CD4-positive, alpha-beta T cell treated with Interleukin-17A for 4 hours (primary cell): ENCODE measurements at places on chromosomes 5 and 9.

DNA sequence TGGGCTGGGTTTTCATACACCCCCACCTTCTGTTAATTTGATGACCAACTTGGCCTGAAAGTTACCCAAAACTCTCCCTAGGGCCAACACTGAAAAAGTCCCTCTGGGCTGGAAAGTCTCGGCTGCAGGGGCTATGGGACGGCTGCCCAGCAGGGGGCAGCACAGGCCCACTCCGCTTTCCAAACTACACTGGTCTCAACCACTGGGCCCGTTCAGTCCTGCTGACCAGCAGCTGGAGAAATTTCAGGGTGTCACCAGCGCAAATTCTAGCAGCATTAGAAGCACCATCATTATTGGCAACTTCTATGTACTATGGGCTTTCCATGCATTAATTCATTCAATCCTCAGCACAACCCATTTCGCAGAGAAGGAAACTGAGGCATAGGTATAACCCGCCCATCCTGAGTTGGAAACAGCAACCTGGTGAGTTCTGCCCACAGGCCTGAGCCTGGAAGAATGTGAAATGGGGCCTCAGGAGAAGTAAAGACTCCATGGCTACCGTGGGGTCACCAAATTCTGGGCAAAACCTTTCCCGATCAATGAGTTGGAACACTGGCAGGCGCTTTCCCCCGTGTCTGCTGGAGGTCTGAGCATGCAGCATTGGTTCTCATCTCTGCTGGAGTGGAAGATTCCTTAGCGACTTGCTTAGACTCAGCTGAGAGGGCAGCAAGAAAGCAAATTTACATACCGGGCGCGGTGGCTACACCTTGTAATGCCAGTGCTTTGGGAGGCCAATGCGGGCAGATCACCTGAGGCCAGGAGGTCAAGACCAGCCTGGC, 9.7 kb downstream of the ORM2 start:
- peak; percentile 73 for DNase-seq

- no peak for DNase-seq
Measured at GRCh38 chr5:43409809-43410271, 2.4 kb downstream of the CCL28 start.

GRCh38 chr5:138932171-138932810, 57.2 kb upstream of the LRRTM2 start:
- no peak for DNase-seq

- no peak for DNase-seq
Measured at GRCh38 chr5:85972539-85972938, 645.2 kb upstream of the COX7C start.

DNA sequence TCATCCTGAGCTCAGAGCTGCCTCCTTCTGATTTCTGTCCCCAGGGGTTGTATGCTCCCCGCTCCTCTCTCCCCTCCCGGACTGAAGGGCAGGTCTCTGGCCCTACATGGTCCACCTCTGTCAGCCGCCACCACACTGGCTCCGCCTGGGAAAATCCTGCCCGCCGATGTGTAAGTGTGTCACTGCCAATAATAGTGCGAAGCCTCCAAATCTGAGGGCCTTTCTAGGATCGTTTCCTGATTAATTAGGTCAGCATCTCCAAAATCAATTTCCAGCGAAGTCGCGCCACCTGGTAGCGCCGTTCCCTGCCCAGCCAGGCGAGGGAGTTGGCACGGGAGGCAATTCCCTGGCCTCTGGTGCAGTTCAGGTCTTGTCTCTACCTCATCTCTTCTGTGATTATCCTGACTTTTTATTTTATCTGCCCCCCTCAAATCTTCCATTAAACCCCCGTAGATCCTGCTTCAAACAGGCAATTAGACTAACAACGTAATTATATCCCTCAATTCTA, 73.5 kb downstream of the ZNF618 start:
- no peak for DNase-seq
